ENCODE measurements at places on chromosomes 6 and 20. TPM values are rescaled to one million over a fixed set of nuclear protein-coding genes. Genes with fewer than 3 reads are reported as not detected.

HCRTR2 gene
- total RNA-seq, result not detected

LSM14B gene
- 47.5 TPM for total RNA-seq

MYBL2 gene
- total RNA-seq, result 0.09 TPM

REPS1 gene
- 22.1 TPM for total RNA-seq

ANKRD66 gene
- not detected for total RNA-seq

RNGTT gene
- total RNA-seq, result 11.7 TPM

ZC3H12D gene
- 0.16 TPM for total RNA-seq

NHLRC1 gene
- total RNA-seq, result 2.2 TPM

RSPO3 gene
- 0.77 TPM for total RNA-seq
